ENCODE measurements at places on chromosomes 1 and 21.

- no peak for DNase-seq
Observed at GRCh38 chr1:87336623-87337067, 8.0 kb downstream of the LMO4 start.

DNA sequence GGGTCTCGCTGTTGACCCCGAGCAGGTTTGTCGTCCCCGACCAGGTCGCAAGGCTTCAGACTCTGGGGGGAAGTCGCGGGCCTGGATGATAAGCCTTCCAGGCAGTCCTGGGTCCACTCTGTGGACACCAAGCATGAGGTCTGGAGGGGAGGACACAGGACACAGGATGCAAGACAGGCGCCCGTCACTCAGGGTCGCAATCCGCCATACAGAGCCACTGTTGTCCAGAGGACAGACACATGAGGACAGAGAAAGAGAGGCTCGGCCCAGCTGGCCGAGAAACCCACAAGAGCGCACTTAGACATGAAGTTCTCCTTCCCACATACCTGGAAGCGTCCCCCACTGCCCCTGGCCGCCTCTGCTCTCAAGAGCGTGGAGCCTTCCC, 4.8 kb upstream of the FOXD2 start:
- DNase-seq, result no peak

DNA sequence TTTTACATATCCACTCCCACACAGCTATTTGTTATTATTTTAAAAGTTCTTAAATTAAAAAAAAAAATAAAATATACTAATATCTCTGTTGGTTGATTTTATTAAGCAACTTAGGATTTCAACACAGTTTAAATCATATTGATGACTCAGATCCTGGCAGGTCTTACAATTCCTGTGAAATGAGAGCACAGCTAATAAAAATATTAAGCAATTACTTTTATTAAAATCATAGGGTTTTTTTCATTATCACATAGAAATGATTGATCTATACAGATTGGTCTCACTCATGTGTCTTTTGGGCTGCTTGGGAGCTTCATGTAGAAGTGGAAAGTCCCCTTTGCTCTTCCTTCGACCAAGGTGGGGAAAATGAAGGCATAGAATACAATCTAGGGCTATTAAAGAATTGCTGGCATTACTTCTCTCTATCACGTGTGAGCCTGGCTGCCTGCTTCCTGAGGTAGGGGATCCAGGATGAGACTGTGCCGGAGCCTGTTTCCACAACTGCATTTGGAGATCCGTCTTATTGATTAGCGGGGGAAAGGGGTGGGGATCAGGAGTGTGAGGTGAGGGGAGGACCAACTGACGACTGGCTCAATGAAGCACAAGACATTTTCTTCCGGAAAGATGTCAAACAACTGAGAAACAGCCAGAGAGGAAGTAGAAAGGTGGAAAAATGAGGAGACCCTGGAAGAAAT, 858.0 kb downstream of the USP25 start:
- DNase-seq, result no peak

GRCh38 chr1:93490357-93490756, 42.4 kb downstream of the FNBP1L start:
- DNase-seq, result no peak

DNA sequence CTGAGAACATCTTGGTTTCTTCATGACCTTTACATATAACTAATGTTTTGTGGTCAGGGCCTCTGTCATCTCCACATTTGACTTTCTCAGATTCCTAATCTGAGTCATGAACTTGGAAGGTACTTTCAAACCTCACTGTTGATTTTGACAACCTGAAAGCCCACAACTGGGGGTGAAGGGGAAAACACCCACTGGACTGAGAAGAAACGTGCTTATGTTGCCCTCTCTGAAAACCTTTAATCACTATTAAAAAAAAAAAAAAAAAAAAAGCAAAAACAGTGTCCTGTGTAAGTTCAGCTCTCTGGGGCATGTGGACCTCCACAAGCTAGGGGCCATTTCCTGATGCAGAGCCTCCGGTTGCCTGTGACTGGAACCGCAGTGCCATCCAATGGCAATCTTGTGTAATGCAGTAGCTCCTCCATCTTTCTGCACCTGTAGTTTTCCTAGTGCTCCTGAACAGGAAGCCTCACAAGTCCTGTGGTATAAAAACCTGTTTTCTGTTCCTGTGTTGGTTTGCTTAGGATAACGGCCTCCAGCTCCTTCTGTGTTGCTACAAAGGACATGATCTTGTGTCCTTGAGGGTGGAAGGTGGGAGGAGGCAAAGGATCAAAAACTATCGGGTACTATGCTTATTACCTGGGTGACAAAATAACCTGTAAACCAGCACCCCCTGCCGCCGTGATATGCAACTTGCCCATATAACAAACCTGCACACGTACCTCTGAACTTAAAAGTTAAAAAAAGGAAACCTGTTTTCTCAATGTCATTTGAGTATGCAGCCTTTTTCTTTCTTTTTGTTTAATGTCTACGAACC, 124.5 kb downstream of the ZNF648 start:
- no peak for DNase-seq

- no peak for DNase-seq
Observed at GRCh38 chr21:35658242-35658641, 402.1 kb downstream of the SETD4 start.

DNA sequence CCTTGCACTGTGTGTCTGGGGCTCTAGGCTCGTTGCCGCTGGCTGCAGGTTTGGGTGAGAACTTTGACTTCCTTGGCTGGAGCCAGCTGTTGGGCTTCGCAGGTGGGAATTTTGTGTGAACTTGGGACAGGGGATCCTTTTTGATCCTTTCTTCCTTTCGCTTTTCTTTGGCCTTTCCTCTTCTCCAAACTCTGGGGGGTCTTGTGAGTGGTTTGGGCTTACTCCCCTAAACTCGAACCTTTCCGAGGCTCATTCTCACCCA, 643 bp downstream of the COQ8A start:
- DNase-seq, result no peak
